ENCODE measurements at places on chromosomes 1 and 21.

DNA sequence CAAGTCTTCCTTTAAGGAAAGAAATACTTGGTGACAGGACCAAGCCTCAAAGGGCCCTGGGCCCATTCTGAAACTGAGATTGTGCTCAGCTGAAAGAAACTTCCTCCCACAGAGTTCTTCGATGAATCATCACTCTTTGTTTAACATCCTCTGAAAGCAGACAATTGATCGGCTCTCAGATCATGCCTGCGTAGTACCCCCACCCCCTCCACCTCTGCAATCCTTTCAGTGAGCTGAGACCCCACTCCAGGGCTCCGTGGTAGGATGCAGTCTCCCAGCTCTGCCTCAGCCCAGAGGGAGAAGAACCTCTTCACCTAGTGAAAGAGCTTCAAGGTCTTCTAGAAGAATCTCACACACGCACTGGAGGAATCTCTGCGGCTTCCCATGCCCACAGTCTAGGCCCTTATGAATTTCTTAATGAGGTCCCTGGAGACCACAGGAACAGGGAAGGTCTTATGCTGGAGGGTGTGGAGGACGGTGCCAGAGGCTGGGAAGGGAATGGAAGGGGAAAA is 104.9 kb upstream of the SOD1 start:
- no peak for DNase-seq

- no peak for DNase-seq
These were observed 9.1 kb downstream of the CFAP410 start for GRCh38 chr21:44329971-44330681.

GRCh38 chr1:241212628-241213027 is 144.4 kb downstream of the RGS7 start:
- no peak for DNase-seq

GRCh38 chr1:162357681-162358266 is 18.9 kb downstream of the SPATA46 start:
- DNase-seq, result no peak

DNA sequence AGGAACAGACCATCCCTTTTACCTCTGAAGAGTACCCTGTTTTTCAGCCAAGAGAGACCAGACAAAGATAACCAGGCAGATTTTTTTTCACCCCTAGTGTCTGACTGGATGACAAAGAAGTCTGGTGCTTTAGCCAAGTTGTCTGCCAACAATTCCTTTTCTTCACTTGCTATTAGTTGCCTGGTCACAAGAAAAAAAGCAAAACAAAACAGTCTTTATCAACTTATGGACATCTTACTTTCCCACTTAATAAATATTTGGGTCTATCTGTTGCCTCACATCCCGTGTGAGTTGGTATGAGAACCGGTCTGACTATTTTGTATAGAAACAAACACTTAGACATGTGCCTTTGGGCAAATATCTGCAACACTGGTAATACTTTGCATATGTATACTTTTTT is 662.9 kb downstream of the PLPP3 start:
- no peak for DNase-seq

GRCh38 chr1:1427820-1428148 is 6.7 kb upstream of the ANKRD65 start:
- DNase-seq, result no peak

Data from stimulated activated CD4-positive, alpha-beta T cell treated with anti-CD3 and anti-CD28 coated beads, Interleukin-15, amount 100 ng/mL, for 1 hour (primary cell).